ENCODE measurements at places on chromosomes 12 and 14.

DNA sequence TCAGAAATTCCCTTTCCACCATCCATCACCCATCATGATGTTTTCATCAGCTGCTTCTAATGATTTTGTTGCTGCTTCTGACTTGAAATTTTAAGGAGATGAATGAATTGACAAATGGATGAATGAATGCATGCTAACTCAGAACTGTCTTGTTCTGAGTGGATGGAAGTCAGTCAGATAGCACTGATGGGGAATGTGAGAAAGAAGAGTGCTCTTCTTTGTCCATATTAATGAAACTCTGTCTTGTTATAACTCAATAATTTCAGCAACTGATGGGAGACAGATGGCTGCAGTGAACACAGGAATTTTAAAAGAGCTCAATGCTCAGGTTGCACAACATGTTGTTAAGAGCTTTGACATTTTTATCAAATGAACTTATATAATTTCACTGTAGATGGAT, 422.0 kb downstream of the TRHDE start:
- H3K27me3 ChIP-seq = no peaks in the 10 kb centered on the region
- no peak overlapping the region for H3K27ac ChIP-seq
- no peaks in the 10 kb centered on the region for H3K36me3 ChIP-seq
- no peaks in the 10 kb centered on the region for H3K4me1 ChIP-seq
- DNase-seq = no peak
- no peak overlapping the region for H3K4me3 ChIP-seq

- DNase-seq = no peak
- H3K36me3 ChIP-seq = peaks cover 3% of the 10 kb centered on the region
- no peak overlapping the region for H3K4me3 ChIP-seq
- no peak overlapping the region for H3K27ac ChIP-seq
- H3K4me1 ChIP-seq = peaks cover 35% of the 10 kb centered on the region
These were observed 82.0 kb downstream of the BTG1 start for GRCh38 chr12:92063641-92064040.

- peak overlapping the region; percentile 51 for H3K27ac ChIP-seq
- H3K36me3 ChIP-seq = no peaks in the 10 kb centered on the region
- H3K4me3 ChIP-seq = no peak overlapping the region
- H3K4me1 ChIP-seq = peaks cover 11% of the 10 kb centered on the region
These were observed 391.2 kb downstream of the RAD51B start for GRCh38 chr14:68210729-68211299.

- no peaks in the 10 kb centered on the region for H3K27me3 ChIP-seq
- H3K4me3 ChIP-seq = no peak overlapping the region
- peaks cover 6% of the 10 kb centered on the region for H3K4me1 ChIP-seq
- no peak overlapping the region for H3K27ac ChIP-seq
- no peak for DNase-seq
These were observed 12.0 kb upstream of the PCNX4 start for GRCh38 chr14:60079723-60080122.

- no peaks in the 10 kb centered on the region for H3K27me3 ChIP-seq
- H3K27ac ChIP-seq = peak overlapping the region; percentile 91
- H3K4me3 ChIP-seq = no peak overlapping the region
- no peak for DNase-seq
- H3K36me3 ChIP-seq = no peaks in the 10 kb centered on the region
These were observed 215.2 kb downstream of the RASSF9 start for GRCh38 chr12:85621041-85621440.

DNA sequence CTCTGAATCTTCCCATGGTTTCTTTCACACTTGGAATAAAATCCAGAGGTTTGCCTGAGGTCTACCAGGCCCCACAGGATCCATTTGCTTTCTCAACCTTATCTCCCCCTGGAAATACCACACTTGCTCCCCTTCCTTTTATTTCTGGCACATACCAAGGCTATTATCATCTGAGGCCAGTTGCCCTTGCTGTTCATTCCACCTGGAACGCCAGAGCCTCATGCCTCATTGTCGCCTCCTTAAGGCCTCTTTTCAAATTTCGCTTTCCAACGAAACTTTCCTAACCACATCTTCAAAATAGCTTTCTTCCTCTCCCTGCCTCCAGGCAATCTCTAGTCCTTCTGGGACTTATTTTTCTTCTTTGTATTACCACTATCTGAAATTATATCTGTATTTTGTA, 11.2 kb upstream of the LRIG3 start:
- H3K4me3 ChIP-seq = no peak overlapping the region
- no peak for DNase-seq
- H3K36me3 ChIP-seq = no peaks in the 10 kb centered on the region
- no peaks in the 10 kb centered on the region for H3K4me1 ChIP-seq

- H3K36me3 ChIP-seq = peaks cover 24% of the 10 kb centered on the region
- peaks cover 21% of the 10 kb centered on the region for H3K4me1 ChIP-seq
- no peak for DNase-seq
- H3K4me3 ChIP-seq = no peak overlapping the region
These were observed 63.3 kb downstream of the PPP1R12A start for GRCh38 chr12:79871621-79872020.

DNA sequence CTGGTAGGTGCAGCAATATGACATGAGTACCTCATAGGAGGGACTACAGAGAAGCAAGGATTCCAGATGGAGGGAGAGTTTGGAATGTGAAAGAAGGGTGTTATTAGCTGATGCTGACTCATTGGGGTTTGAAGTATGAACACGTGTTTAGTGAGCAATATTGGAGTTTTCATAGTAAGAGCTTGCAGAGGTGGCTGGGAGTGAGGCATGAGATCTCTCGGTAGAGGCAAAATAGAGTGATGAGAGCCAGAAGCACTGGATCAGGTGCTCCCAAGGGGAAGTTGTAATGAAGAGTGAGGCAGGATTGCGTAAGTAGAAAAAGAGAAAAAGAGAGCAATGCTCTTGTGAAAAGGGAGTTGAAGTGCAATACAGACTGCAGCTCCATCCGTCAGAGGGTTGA, 42.1 kb downstream of the MGST1 start:
- DNase-seq = no peak
- peaks cover 41% of the 10 kb centered on the region for H3K36me3 ChIP-seq
- no peak overlapping the region for H3K4me3 ChIP-seq

DNA sequence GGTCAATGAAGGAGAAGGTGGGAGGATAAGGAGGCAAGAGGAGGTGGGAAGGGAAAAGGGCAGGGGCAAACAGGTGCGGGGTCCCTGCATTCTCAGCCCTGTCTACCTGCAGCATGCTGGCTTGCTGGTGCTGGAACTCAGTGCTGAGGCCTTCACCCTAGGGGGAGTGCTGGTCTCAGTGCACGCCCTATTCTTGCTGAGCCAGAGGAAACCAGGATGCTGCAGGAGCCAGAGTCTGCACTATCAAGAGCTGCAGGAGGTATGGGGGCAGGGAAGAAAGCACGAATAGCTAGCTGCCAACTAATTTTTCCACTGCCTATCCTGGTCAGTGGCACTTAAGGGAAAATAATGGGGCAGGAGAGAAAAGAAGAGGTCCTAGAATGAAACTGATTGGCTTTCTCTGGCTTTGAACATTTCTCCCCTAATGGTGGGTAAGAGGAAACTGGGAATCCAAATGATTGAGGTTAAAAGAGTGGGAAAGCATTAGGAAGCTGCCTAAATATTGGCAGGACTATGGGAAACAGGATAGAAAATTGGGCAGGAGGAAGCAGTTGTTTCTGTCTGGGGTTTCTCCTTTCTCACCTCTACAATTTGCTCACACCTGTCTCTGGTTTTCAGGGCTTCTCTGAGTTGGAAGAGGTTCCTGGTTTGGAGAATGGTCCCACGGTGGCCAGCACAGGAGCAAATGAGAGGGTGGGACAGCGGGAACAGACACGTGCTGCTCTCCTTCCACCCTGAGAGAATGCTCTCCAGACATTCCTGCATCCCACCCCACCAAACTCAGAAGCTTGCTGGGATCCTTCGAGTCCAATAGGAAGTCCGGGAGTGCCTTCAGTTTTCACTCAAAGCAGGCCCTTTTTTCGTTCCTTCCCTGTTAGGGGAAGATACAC, 1.9 kb downstream of the TMEM253 start:
- DNase-seq = no peak
- peaks cover 3% of the 10 kb centered on the region for H3K27me3 ChIP-seq
- peak overlapping the region; percentile 87 for H3K4me3 ChIP-seq
- no peaks in the 10 kb centered on the region for H3K36me3 ChIP-seq
- peaks cover 58% of the 10 kb centered on the region for H3K4me1 ChIP-seq

DNA sequence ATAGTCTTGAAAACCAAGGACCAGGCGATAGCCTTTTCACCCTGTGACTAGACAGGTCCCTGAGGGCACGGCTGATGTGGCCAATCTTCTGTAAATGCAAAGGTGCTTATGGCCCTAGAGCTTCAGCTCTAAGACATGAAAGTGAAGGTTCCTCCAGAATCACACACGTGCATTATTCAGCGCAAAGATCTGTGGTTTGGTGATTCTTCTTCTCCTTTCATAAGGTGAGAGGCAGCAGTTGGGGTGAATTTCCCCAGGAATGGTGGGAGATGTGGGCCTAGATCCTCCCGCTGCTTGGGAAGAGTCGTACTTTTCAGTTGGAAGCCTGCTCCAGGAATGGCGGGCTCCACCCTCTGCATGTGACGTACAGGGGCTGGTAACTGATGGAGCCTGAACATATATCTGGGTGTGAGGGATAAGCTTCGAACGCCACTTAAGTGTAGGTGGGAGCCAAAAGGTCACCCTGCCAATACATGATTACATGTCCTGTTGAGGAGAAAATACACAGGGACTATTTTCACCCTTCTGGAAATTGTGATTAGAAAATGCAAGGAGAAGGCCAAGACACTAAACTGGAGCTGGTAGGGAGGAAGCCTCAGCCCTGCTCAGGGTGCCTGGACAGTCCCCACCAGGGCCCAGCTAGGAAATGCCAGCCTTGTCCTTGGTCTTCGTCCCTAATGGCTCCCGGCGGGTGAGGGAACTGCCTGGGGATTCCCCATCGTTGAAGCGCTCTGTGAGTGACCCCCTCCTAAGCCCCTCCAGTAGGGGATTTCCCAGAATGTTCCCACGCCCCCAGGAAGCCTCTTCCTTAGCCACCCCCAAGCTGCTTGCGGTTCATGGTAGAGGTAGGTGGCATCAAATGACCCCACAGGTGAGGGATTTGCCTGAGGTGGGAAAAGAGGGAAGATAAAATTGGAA, 17.6 kb downstream of the BATF start:
- no peaks in the 10 kb centered on the region for H3K27me3 ChIP-seq
- no peak for DNase-seq
- H3K27ac ChIP-seq = no peak overlapping the region
- no peaks in the 10 kb centered on the region for H3K36me3 ChIP-seq
- no peak overlapping the region for H3K4me3 ChIP-seq

GRCh38 chr12:65930114-65930828, 106.0 kb downstream of the HMGA2 start:
- H3K27me3 ChIP-seq = no peaks in the 10 kb centered on the region
- H3K36me3 ChIP-seq = peaks cover 8% of the 10 kb centered on the region
- peak overlapping the region; percentile 45 for H3K4me3 ChIP-seq
- DNase-seq = no peak
- peaks cover 89% of the 10 kb centered on the region for H3K4me1 ChIP-seq

DNA sequence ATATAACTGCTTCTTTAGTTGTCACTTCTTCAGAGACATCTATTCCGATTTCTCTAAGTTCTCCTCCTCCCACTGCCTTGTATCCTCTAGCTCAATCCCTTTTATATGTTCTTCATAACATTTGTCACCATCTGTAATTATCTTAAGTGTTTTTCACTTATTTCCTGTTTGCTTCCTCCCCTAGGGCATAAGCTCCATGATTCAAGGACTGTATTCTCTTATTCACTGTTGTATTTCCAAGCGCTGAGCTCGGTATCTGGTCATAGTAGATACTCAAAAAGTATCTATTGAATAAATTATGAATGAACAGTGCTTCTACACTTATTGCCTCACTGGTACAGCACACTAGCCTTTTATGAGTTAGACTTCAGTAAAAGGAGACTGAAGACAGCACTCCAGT, 109.0 kb upstream of the TMPO start:
- H3K27ac ChIP-seq = no peak overlapping the region
- peaks cover 37% of the 10 kb centered on the region for H3K4me1 ChIP-seq
- H3K4me3 ChIP-seq = no peak overlapping the region
- no peaks in the 10 kb centered on the region for H3K27me3 ChIP-seq
- DNase-seq = no peak

- no peak for DNase-seq
- peaks cover 43% of the 10 kb centered on the region for H3K4me1 ChIP-seq
- H3K4me3 ChIP-seq = no peak overlapping the region
- no peaks in the 10 kb centered on the region for H3K27me3 ChIP-seq
- H3K27ac ChIP-seq = no peak overlapping the region
These were observed 420.7 kb downstream of the NPAS3 start for GRCh38 chr14:33359288-33359881.

- peaks cover 10% of the 10 kb centered on the region for H3K4me1 ChIP-seq
- H3K4me3 ChIP-seq = peak overlapping the region; percentile 29
- no peak for DNase-seq
These were observed 1.3 kb downstream of the DTX1 start for GRCh38 chr12:113057565-113058485.

DNA sequence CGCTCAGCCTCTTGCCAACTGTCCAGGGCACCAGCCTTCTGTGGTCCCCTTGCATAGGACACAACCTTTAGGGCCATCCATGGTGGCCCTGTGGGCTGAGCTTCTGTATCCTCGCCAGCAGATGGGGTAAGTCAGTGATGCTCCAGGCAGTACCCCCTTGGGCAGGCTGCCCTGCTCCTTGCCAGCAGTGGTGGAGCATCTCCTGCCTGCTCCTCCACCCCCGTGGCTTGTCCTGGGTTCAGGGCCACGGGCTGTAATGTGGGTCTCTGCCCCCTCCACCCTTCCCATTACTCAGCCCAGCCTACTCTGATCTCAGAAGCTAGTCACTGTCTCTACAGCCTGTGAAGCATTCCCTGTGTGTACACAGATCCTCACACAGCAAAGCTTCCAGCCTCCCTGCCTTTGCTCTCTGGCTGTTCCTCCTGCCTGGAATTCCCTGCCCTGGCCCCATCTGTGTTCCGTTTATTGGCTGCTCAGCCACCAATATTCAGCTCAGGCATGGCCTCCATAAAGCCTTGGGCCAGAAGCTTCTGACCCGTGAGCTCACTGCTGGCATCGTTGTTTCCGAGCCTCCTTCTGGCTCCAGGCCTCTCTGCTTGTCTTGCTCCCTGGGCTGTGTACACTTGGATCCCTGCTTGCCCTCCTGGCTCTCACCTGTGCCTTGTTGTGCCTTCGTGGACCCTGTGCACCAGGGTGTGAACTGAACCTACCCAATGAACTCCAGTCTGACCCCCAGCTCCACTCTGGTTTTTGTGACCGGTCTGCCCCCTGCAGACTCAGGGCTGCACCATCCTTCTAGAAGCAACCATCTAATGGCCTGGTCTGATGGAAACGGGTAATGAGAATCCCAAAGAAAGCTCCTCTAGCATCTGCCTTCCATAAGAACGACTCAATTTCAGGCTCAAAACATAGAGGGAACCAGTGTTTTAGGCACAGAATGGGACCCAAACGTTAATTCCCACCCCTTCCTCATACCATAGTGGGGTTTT, 177.0 kb upstream of the PRMT8 start:
- no peak for DNase-seq
- H3K27me3 ChIP-seq = peaks cover 3% of the 10 kb centered on the region
- H3K4me1 ChIP-seq = peaks cover 11% of the 10 kb centered on the region
- H3K36me3 ChIP-seq = no peaks in the 10 kb centered on the region

GRCh38 chr14:58737511-58737910, 99.7 kb downstream of the DACT1 start:
- H3K36me3 ChIP-seq = no peaks in the 10 kb centered on the region
- DNase-seq = no peak
- H3K27ac ChIP-seq = no peak overlapping the region

- peaks cover 14% of the 10 kb centered on the region for H3K36me3 ChIP-seq
- no peaks in the 10 kb centered on the region for H3K4me1 ChIP-seq
- no peak overlapping the region for H3K27ac ChIP-seq
- no peak for DNase-seq
These were observed 156.7 kb downstream of the TMEM121 start for GRCh38 chr14:105682956-105683570.
